ENCODE measurements at places on chromosomes 5 and 9.

GRCh38 chr5:181044093-181044599 is 4.1 kb downstream of the BTNL9 start:
- DNase-seq, result no peak

DNA sequence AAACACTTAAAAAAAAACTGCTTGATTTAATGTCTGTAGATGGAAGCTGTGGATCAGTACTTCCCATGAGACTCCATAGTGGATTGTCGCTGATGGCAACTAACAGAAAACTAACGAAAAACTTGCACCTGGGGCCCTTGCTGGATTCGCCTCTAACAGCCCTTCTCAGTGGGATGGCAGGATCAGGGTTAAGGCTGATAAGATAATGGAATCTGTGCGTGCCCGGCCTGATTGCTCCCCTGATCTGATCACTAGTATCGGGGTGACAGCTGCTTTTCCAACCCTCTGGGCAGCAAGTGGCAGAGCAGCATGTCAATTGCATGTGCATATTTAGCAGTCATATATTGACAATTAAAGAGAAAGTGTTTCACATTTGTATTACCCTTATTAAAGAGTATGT is 185.8 kb upstream of the ELAVL2 start:
- DNase-seq, result no peak

DNA sequence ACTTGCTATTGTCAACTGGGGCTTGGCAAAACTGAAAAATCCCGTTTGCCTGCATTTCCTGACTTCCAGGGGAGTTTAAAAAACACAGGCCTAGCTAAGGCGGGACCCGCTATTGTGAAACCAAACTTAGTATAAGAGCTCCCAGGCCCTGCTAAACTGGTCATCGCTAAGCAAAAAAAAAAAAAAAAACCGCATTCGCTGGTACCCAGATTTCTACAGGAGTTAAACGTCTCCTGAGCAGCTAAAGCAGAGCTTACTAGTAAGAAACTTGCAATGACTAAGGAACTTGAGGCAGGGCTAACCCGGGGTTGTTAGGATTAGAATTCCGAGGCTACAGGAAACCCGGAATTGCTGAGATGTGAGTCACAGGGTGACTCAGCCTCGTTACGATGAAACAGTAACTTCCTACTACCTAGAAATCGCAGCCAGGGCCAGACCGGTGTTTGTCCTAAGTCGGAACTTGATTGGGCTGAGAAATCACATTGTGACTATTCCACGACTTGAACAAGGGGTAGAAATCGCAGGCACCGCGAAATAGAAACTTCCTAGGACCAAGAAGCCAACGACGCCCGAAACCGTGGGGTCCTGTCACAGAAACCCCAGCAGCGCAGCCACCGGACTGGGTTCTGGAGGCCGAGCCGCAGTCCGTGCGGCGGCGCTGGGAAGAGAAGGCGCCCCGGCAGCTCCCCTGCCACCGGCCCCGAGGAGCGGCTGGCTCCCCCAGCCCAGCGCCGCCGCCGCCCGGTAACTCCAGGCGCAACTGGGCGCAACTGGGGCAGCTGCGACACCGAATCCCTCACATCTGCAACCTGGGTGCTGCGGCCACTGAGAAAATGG is 89.4 kb downstream of the ANXA2R start:
- peak; percentile 98 for DNase-seq

- no peak for DNase-seq
Measured at GRCh38 chr5:82363524-82363923, 85.4 kb upstream of the RPS23 start.

DNA sequence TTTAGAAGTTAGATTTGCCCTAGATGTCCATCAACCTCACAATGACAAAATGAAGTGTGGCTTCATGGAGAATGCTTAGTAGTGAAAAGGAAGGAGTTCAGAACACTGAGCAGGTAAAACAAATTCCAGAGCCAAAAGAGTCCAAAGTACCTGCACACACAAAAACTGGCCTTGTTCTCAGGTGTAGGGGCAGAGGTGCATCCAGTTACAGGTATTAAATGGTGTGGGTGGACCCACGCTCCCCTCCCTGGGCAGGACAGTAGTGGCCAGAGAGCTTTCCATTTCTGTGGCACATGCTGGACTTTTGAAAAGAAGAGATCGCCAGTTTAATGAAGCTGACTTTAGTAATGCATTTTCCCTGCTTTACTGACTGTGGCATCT is 47.2 kb downstream of the SECISBP2 start:
- no peak for DNase-seq

DNA sequence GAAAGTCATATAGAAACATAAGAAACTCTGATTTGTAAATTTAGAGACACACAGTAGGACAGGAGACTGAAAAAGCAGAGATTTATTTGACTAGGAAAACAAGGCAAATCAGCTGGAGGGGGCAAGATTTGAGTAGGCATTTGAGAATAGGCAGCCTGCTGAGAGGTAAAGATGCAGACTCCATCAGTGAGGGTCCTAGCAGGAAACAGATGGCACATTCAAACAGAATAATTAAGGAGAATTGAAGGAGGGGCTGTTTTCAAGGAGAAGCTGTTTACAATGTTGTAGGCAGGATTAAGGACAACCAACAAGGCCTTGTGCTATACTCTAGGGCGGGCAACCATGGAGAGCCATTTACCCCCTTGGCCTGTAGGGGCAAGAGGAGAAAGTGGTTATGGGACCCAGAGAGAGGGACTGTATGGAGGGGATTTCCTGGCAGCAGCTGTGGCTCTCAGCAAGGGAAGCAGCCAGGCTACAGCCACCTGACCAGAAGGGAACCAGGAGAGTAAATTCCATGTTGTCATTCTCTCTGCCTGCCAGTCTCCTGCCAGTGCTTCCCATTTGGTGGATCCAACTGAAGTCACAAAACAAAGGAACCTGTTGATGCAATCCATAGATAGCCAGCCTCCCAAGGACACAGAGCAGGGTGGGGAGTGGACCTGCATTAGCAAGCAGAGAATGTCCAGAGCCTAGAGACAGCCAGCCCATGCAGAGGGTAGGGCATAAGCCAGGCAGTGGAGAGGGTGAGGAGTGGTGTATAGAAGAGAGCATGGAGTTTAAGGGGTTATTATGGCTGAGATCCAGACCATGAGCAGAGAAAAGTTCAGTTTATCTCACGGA is 38.2 kb downstream of the PAPPA start:
- DNase-seq, result no peak

- no peak for DNase-seq
Measured at GRCh38 chr5:67842806-67843205, 372.8 kb upstream of the PIK3R1 start.
